NCI-H1436 treated with DMSO at 0.1 percent for 48 hours (cell line): ENCODE measurements at places on chromosomes 4 and X.

- no peak for DNase-seq
Measured at GRCh38 chr4:46131498-46132057, 7.7 kb upstream of the GABRG1 start.

- no peak for DNase-seq
Measured at GRCh38 chr4:118155516-118155915, 121.2 kb downstream of the NDST3 start.

DNA sequence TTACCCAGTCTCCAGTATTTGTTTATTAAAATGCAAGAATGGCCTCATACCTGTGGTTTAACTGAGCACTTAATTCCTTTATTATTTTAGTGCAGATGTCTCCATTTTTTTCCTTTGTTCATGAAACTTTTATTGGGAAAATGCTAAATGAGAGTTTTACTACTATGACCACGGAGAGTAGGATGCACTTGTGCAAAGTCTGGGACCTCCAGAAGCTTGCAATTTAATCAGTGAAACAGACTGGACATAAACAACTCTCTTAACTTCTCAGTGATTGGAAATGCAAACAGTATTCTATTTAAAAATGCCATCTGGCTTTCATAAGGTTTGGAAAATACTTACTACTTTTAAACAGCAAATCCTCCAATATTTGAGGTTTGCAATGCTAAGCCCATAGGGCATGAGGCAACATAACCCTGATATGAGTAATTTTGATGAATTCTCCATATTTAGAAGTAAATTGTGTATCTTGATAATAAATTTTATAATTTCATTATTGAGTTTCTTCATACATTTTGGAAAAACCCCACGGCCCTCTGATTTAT lies 718.7 kb upstream of the MAGEB2 start:
- DNase-seq, result no peak

DNA sequence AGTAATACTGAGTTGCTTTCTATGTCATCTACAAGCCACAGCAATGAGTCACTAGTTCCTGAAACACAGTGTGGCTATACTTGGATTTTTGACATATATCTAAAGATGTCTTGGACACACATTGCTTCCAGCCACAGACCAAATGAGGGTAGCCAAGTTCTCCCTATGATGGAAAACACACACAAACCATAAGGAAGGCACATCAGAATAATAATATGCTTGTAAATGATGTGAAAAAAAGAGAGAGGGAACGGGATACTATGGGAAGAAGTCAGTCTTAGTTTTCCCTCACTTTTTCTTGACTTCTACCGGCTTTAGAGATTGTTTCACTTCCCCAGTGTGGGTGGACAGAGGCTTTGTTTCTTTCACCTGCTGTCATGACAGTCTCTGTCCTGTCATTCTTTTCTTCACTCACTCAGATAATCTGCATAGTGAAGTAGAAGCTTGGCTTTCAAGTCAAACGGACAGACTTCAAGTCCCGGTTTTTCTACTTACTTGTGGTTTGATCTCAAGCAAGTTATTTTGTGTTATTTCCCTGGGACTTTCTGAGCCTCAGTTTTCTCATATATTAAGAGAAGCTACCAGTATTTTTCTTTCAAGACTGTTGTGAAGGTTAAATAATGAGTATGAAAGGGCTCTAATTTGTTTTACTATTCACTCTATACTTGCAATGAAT lies 34.7 kb downstream of the P2RY10 start:
- no peak for DNase-seq

- DNase-seq, result no peak
Measured at GRCh38 chr4:85778632-85779131, 303.7 kb downstream of the ARHGAP24 start.

DNA sequence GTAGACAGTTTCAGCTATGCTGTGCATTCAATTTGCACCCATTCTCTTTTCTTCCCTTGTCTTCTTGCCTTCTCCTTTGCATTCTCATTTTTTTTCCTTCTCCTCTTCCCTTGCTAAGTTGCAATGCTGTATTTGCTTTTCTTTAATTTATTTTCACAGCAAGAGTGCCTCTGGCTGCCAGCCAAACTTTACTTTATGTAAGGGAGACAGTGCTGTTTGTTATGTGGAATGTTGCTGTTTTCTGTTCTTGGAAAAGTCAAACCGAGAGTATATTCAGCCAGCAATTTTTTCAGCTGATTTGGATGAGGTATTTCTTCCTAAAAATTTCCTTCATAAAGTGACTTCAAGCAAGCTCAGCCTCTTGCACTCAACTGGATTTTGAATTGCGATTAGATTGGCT lies 1293.4 kb downstream of the ARAP2 start:
- no peak for DNase-seq

GRCh38 chr4:63814171-63814964 lies 594.9 kb downstream of the TECRL start:
- no peak for DNase-seq

- DNase-seq, result no peak
Measured at GRCh38 chrX:54745676-54746075, 52.4 kb downstream of the ITIH6 start.

DNA sequence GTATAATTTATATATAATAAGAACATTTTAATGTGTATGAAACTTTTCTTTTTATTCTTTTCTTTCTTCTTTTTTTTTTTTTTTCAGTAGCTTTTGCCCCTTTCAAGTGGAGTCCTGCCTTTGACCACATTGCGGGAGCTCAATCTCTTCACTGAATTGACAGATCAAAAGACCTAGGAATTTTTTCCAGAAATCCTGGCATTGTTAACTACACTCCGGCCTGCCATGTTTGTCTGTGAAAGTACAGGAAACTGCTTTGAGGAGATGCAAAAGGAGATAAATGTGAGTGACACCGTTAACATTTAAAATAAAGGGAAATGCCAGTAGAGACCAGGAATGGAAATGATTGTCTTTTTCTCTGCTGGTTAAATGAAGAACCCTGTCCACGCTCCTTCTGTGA lies 159.3 kb upstream of the VCX3A start:
- no peak for DNase-seq

GRCh38 chr4:37008199-37008598 lies 236.3 kb upstream of the NWD2 start:
- no peak for DNase-seq

GRCh38 chr4:173171987-173172386 lies 3.4 kb downstream of the GALNT7 start:
- no peak for DNase-seq

DNA sequence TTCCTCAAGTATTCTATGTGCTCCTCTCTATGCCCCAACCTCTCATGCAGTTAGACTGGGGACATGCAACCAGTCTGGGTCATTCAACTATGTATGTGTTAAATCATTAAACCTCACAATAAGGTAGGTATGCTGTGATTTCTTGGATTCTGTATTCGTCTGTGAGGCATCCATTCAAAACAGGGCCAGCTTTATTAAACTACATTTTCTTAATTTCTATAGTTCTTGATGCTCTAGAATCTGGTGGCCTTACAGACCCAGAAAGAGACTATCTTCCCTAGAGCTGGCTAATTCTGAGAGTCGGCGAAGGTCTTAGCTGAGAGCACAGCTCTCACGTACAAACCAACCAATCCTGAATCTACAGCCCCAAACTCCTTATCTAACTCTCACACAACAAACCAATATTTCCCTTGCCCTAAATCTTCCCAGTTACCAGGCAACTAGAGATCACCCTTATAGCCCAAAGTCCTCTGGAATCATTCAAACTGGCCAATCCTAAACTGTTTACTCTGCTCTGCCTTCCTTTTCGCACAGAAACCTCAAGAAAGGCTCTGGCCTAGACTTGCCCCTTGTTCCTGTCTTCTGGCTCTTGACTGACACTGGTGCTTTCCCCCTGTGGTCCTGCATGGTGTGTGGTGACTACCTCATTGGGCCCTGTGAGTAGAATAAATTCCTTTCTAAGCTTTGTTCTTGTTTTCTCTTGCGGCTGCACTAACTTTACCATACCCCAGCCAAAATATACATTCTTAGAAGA lies 203.5 kb upstream of the TET2 start:
- no peak for DNase-seq

DNA sequence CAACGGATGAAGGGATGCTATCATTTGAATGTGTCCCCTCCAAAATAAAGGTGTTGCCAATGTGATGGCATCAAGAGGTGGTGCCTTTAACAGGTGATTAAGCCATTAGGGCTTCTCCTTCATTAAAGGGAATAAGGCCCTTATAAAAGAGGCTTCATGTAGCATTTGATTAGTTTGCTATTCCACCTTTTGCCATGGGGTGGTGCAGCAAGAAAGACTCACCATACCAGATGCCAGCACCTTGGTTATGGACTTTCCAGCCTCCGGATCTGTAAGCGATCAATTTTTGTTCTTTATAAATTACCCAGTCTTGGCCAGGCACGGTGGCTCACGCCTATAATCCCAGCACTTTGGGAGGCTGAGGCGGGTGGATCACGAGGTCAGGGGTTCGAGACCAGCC lies 7.9 kb upstream of the SLC25A43 start:
- DNase-seq, result no peak

DNA sequence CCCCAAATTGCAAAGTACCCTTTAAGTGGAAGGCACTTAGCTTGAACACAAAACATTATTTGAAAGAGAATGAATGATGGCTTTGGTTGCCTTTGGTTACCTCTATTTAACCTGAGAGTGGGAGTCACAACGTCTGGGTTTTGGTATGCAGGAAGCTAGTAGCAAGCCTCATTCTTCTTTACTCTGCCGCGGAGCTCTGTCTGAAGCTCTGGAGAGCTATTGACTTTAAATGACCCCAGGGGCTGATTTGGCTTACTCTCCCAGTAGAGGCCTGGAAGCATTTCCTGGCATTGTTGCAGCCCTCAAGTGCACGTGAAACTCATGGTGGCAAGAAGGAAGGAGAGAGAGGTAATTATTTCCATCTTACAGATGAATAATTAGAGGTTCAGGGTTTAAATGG lies 81.8 kb upstream of the MAGEA4 start:
- no peak for DNase-seq

DNA sequence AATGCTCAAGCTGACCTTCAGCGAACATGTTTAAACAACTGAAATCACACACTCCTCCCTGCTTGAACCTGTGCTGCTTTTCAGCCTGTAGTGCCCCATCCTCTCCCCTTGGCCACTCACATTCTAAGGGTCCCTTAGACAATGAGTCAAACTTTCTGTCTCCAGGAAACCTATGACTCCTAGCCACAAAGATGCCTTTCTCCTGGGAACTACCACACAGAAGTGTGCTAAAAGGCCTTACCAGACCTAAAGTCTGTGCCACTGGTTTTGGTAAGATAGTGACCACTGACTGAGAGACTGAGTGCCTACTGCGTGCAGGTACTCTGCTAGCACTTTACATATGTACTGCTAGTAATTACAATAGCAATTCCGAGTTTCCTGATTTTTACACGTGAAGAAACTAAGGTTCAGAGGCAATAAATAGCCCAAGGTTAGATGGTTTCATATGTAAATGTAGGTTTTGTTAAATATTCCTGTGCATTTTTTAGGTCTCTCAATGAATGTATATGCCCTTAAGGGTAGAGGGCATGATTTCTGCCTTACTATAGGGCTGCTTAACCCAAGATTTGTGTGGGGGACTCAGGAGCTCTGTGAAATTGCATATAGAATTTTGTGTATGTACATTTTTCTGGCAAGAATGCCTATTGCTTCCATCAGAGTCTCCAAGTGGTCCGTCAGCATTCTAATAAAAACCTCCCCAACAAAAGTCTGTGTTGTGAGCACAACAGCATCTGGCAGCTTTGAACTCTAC lies 71.1 kb downstream of the NSG1 start:
- DNase-seq, result no peak
